AG10803 (cell line): ENCODE measurements at places on chromosomes 6 and 20.
A peak's percentile ranks its signal among the peaks of the same experiment; 100 is the strongest.

- peak; percentile 18 for DNase-seq
Observed at GRCh38 chr20:50642288-50642803, 49.0 kb downstream of the RIPOR3 start.

DNA sequence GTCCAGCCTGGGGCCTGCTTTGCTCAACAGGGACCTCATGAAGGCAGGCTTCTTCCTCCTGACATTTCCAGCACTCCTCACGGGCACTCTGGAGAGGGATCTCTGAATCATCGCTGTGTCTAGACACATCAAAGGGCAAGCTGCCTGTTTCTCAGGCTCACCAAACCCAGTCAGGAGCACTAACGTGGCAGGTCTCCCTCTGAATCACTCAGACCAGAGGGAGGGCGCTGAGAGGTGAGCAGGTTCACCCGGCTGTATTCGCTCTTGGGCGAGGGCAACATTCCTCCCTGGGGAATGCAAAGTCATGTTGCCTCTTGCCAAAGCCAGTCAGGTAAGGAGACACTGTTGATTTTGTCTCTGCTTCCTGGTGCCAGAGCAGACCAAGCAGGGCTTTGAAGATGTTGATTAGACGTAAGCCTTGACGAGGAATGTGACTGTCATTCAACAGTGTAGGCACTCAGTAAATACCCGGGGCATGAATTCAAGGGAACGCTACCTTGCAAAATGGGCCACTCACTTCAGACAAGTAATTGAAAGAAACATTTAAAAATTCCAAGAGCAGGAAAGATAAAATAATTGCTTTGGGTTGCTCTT, 50.1 kb downstream of the CYP24A1 start:
- peak; percentile 94 for DNase-seq

DNA sequence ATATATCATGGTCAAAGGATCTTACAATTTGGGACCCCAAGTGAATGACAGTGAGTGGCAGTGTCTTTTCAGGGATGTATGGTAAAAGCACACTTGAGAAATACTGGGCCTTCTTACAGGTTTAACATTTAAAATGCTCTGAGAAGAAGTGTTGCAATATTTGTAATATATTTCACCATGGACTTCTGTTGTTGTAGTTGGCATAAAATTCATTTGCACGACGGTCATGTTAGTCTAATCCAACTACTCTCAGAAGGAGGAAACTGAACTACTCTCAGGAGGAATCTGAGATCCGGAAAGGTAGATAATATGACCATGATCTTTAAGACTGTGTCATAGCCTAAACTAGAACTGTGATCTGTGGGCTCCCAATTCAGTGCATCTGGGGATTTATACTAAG, 700.1 kb downstream of the HDGFL1 start:
- DNase-seq = no peak

GRCh38 chr6:159819932-159820640, 20.0 kb downstream of the PNLDC1 start:
- DNase-seq = no peak

- DNase-seq = peak; percentile 89
Observed at GRCh38 chr20:20466341-20466879, 98.5 kb downstream of the INSM1 start.

GRCh38 chr6:49980898-49981297, 11.5 kb upstream of the DEFB113 start:
- DNase-seq = peak; percentile 20
